Skeletal muscle cell (primary cell): ENCODE measurements at places on chromosomes 5 and 9.

- no peak for DNase-seq
These were observed 229.5 kb downstream of the AP3B1 start for GRCh38 chr5:78064941-78065472.

DNA sequence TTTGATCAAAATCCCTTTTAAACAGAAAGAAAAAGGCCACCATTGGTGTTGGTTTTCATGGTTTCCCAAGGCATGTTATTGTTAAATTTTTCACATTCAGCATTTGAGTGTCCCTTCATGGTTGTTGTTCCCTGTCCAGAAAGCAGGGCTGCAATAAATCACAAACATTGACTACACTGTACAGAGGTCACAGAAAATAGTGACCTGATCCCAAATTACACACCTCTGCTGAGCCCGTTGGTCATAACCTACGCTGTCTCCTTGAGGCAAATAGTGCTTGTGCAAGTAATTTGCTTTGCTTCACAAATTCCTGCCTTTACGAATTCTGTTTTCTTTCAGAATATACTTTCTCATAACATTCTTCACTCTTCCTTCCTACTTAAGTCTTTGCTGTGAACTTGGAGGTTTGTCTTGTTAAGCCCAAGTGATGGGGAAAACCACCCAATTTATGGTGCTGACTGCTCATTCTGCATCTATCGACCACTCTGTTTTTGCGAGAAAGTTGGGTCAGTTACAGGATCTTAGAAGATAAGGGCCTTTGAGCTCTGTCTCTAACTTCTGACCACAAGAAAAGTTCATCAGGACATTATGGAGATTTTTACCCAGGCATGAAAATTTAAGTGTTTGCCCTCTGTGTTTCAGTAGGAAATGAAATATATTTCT, 16.0 kb downstream of the PIK3R1 start:
- no peak for DNase-seq

GRCh38 chr5:112690605-112691338, 46.9 kb upstream of the APC start:
- no peak for DNase-seq

GRCh38 chr9:116504893-116505480, 182.1 kb upstream of the TRIM32 start:
- DNase-seq: no peak

DNA sequence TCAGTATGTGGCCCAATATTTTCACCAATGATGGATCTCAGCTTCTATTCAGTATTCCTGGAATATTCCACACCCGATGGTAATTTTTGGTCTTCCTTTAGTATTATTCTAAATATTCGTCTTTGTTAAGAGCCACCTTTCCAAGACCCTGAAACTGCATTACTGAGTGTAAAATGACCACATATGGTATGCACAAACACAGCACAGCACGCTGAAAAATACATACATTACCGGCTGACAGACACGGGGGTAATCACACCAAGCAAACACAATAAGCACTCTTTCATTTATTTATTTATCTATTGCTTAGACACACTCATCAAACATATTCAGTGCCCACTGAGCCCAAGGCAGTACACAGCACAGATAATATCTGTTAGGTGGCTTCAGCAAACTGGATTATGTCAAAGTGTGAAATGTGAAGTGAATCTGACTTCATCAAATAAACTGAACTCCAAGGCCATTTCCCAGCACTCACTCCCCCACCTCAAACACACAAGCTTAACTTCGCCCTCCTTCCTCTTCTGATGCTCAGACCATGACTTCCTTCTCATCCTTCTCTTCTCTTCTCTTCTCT, 1637.8 kb upstream of the C9orf72 start:
- no peak for DNase-seq

DNA sequence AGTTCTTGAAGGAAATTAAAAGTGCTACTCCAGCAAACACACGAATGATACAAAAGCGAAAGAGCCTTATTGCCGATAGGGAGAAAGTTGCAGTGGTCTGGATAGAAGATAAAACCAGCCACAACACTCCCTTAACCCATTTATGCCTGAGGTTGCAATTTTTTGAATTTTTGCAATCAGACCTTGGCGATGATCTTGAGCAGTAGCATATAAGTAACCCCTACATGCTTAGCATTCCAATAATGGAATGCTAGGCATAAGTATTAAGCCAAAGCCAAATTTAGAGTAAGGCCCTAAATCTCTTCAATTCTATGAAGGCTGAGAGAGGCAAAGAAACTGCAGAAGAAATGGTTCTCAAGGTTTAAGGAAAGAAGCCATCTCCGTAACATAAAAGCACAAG, 153.5 kb downstream of the SLC28A3 start:
- no peak for DNase-seq

DNA sequence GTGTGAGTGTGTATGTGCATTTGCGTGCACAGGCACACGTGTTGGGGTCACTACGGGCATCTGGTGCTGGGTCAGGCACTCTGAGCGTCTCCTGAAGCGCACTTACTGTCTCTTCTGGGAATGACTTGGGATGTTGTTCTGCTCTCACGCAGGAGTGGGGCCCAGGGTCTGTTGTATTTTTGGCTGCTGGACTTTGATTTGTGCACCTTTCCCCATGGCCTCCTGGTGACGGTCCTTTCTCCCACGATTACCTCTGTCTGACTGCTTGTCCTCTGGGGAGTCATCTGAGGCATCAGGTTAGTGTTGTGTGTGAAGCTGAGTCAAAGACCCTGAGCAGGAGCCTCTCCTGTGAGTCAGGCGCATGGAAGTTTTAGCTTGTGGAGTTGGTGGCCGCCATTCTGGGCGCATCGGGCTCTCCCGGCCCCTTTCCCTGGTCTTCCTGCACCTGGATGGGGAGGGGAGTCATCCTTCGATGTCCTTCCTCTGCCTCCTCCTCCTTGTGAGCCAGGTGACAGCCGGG, 62.1 kb downstream of the RXRA start:
- DNase-seq: no peak

DNA sequence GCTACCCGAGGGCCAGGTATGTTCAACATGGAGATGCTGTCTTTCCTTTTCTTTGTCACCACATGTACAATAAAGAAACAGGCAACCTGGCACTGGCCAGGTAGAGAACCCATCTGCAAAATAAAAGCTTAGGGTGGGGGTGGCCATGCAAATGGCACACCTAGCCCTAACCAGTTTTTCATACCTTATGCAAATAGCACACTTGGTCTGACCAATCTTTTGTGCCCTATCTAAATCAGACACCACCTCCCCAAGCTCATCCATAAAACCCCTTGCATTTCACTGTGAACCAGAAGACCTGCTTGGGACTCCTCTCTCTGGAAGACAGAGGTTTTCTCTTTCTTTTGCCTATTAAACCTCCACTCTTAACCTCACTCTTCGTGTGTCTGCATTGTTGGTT, 33.9 kb downstream of the JAKMIP2 start:
- no peak for DNase-seq

DNA sequence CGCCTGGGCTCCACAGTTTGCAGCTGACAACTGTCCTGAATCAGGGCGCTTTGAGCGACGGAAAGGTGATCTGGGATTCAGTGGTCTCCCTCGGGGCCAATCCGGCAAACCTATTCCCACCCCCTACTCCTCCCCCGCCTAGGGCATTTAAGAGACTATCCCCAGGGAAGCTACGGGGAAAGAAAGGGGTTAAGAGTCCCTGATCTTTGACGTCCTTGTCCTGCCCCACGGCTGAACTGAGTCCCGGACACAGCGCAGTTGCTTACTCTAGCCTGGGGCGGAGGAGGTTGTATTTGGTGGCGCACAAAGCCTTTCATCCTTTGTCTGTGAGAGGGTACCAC, 3.4 kb downstream of the RORB start:
- DNase-seq: no peak

GRCh38 chr9:38333047-38333446, 59.5 kb upstream of the ALDH1B1 start:
- no peak for DNase-seq

- no peak for DNase-seq
These were observed 7.7 kb upstream of the SHISAL2B start for GRCh38 chr5:64682608-64683007.

GRCh38 chr9:7500521-7500920, 299.1 kb downstream of the DMAC1 start:
- DNase-seq: no peak

DNA sequence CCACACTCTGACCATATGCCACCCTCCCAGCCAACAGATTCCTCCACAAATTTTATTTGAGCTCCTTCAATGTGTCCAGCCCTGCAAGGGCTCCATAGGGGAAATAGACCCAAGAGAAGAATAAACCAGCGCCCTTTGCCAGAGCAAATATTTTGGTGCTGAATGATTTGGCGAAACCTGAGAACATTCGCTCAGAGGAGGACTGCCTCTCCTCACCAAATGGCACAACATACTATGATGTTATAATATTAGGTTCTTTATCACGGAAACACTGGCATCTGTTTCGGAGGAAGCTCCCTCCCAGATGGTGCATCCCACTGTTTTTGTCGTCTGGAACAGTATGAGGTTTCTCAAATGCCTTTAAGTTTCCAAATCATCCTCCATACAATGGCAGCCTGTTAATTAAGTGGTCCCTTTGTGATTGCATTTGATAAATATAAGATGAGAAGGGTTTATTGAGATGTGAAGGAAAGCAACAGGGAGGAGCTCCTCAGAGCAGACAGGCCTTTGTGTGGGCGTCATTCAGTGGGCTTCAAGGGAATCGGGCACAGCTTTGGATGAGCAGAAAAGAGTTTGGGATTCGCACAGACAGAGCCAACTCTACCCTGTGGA, 139.1 kb upstream of the ADRA1B start:
- no peak for DNase-seq

DNA sequence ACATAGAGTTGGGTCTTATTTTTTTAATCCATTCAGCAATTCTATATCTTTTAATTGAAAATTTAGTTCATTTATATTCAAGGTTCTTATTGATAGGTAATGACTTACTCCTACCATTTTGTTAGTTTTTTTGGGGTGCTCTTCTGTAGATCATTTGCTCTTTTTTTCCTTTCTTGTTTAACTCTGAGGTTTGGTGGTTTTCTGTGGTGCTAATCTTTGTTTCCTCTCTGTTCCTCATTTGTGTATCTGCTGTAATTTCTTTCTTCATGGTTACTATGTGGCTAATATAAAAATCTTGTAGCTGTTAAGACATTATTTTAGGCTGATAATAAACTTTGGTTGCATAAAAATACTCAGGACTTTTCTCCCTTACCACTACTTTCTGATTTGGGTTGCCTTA, 181.6 kb upstream of the DMRTA1 start:
- DNase-seq: no peak

GRCh38 chr5:64688965-64689364, 1.3 kb upstream of the SHISAL2B start:
- no peak for DNase-seq

DNA sequence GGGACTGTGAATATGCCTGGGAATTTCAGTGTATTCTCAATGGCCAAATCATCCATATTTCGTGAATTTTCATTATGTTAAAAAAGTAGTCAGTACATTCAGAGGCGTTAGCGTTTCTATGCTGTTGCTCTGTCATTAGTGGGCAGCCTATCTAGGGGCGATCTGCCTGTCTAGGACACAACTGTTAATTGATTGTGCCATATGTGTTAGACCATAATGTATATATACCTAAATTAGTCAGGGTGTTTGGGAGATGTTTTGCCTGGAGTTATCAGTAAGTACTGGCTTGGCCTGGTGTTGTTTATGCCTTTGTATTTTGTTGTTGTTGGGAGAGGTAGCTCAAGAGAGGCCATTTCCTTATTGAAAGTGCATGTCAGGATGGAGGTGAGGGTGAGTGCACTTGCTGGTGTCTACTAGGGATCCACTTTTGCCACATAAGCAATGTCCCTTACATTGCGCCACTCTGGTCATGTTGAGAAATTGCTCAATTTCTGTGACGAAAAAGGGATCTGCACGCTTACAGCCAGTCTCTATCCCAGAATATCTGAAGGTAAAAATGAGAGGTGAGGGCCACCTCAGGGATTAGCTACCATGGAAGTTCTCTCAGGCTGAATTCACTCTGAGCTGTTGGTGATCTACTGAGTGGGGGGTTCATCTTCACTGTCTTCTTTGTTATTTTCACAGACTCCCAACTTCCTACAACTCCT, 123.3 kb downstream of the ST8SIA4 start:
- no peak for DNase-seq
